Stimulated activated CD8-positive, alpha-beta memory T cell treated with anti-CD3 and anti-CD28 coated beads, Interleukin-15, amount 100 ng/mL, for 4 hours (primary cell): ENCODE measurements at places on chromosomes 11 and 22.

GRCh38 chr11:69654660-69655478 lies 13.9 kb downstream of the CCND1 start:
- no peak for DNase-seq

GRCh38 chr11:130771708-130772107 lies 144.6 kb downstream of the SNX19 start:
- no peak for DNase-seq

GRCh38 chr11:8822469-8822868 lies 88.5 kb upstream of the AKIP1 start:
- DNase-seq = no peak

DNA sequence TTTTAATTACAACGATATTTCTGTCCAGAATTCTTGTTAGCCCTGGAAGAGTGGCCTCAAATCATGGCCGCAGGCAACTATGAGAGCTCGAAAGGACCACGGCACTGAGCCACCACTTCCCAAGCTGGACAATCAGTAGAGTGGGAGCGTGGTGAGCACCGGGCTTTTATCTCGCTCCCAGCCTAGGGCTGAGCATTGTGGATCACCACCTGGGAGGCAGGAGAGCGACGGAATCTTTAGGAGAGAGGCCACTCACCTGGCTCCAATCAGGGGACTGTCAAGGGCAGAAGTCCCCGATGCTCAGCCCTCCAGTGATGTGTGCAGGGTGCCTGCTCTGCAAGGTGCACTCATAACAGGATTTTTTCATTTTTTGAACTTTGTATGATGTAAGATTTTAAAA lies 377.1 kb upstream of the B3GAT1 start:
- DNase-seq = no peak

DNA sequence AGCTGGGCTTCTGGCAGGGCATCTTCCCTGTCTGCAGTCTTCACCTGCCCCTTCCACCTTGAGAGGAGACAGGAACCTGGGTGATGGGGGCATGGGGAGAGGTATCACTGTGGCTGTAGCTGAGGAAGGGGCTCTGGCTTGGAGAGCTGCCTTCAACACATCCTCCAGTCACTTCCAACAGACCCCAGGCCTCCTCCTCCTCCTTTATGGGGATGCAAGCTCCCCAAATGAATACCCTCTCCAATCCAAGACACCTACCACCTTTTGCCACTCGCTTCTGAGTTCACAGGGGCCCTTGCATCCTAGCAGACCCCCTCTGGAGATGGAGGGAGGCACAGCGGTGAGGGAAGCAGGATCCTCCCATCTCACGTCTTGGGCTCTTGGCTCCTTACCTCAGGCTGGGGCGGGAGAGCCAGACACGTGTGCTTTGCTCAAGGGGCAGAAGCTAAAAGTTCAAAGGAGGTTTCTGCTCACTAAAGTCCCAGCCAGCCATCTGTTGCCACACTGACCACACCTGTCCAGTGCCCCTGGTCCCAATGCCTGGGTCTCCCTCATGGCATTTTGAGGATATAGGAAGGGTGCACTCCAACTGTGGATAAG lies 13.2 kb downstream of the ANKK1 start:
- DNase-seq = no peak

DNA sequence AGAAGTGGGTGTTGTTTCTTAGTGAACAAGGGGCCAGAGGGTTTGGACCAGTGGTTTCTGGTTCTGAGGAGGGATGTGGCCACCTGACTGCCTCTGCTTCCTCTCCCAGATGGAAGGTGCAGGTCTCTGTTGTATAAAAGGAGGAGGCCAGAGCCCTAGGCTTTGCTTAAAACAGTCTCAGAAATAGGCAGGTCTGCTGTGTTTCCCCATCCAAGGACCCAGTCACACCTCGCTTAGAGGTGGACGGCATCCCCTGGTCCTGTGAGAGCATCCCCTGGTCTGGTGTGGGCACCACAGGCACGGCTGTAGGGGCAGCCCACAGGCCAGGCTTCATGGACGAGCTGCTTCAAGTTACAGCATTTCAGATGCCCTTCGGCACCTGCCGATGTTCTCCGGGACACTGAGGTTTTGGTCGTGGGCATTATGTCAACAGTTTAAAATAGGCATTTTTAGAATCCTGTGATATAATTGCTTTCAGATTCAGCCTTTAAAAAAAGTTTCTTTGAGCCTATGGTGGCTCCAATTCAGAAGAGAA lies 45.7 kb upstream of the SHANK2 start:
- DNase-seq = no peak

DNA sequence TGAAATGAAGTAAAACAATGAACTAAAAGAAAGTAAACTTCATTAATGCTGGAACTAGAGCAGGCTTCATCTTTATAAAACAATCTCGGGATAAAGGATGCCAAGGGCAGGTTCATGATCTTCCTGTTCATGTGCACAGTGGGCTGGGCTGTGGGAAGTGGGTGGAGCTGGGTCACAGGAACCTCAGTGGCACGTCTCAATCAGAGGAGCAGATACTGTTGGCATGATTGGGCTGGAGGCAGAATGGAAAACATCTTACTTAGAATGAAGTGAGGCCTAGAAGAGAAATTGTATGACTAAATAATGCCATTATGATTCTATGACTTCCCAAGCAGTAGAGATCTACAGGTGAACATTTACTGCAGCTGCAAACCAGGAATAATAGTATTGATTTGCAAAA lies 45.4 kb upstream of the CALCB start:
- no peak for DNase-seq

- no peak for DNase-seq
Observed at GRCh38 chr11:130204703-130205095, 45.1 kb downstream of the ST14 start.

DNA sequence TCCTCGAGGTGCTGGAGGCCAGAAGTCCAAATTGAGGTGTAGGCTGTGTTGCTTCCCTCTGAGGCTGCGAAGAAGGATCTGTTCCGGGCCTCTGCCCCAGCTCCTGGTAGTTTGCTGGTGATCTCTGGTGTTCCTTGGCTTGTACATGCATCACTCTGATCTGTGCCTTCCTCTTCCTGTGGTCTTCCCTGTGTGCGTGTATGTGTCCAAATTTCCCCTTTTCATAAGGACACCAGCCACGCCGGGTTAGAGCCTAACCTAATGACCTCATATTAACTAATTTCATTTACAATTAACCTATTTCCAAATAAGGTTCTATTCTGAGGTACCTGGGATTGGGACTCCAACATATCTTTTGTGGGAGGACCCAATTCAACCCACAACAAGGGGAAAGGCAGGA lies 21.5 kb downstream of the RIBC2 start:
- DNase-seq = no peak

DNA sequence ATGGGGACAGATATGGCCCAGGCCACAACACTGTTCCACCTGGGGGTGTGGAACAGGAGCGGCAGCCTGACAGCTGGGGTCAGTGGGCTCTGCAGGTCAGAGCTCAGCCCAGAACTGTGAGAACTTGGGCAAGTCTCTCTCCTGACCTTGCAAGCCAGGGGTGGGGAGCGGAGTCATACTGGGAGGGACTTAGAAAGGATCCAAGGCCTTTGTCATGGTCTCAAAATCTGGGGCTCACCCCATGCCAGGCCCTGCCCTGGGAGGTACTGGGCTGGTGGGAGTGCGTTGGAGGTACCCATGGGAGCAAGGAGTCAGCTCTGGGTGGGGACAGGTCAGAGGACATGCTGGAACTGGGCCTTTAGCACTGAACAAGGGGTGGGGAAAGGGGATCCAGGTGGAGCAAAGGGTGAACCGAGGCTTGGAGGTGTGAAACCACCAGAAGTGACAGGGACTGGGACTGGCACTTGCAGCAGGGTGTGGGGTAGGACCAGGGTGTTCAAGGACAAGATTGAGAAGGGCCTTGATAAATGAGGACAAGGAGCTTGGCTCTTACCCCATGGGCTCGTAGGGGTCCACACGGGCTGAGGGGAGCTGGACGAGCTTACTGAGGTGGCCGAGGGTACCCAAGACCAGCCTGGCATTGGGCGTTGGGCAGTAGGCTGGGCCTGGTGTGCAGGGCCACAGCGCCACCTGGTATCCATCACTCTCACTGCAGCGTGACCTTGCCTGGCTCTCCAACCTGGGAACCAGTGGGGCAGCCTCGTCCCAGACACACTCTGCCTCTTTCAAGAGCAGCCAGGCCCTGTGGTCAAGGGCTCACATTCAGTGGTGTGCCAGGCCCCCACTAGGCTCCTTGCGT lies 7.4 kb upstream of the PMM1 start:
- DNase-seq = no peak

DNA sequence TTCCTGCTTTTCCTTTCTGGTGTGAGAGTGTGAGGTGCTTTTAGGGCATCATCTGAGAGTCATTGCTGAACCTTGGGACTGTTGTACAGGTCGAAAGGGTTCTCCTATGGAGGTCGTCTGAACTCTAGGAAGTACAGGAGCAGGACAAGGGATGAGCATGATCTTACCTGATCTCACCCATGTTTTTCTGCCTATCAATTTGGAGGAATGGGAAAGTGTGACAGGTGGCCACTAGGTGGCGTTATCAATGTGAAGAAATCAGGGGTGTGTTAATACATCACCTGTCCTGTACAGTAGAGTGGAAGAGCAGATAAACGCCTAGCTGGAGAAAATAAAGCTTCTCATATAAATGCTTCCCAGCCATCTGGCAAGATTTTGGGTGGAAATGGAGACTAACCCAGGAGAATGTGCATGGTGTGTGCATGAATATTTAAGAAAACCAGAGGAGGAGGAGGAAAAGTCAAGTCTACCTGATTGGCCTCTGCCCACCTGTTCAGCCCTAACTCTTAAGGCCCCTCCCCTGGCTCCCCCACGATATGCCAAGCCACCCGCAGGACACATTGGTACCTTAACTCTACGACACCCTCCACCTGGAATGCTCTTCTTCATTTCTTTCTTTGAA lies 72.0 kb upstream of the NARS2 start:
- no peak for DNase-seq

DNA sequence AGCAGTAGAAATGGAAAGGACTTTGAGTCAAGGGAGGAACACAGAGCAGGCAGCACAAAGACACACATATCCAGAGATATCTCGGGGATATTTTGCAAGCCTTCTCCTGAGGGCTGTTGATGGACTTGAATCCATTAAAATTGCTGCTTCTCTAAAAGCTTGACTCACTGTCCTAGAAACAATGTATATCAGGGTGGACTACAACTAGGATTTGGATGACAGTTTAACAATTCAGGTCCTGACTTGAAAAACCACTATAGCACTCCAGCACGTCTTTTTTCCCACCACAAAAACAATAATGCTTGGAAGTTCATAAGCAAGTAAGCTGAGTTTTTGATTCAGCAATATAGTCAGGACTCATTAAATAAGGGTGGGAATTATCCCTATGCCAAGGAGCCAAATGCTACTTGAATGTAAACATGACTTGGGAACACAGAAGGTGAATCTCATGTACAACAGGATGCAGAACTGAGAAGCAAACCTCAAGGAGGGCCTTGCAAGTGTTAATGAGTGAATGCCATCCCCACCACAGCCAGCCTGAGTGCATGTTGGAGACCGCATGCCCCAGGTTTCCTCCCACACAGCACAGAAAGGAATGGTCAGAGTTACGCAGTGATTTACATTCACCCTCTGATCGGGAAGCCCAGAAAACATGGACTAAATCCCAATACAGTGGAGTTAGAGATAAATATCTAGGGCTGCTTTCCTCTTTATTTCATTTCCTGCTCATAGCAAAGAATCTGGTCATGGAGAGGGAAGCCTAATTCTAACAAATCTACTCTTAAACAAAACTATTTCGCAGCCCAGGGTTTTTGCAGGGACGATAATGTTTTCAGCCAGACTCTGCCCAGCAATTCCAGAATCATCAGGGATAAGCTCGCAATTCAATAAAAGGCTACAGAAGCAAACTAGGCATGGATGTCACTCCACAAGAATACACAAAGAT lies 98.4 kb upstream of the OR9G4 start:
- no peak for DNase-seq
